Stimulated activated CD8-positive, alpha-beta memory T cell treated with anti-CD3 and anti-CD28 coated beads, Interleukin-7, amount 100 ng/mL, for 48 hours (primary cell): ENCODE measurements at places on chromosomes 12 and 14.

- no peak for DNase-seq
Measured at GRCh38 chr14:24416932-24417619, 12.4 kb downstream of the CBLN3 start.

- DNase-seq: no peak
Measured at GRCh38 chr12:47822401-47822800, 2.7 kb upstream of the HDAC7 start.

DNA sequence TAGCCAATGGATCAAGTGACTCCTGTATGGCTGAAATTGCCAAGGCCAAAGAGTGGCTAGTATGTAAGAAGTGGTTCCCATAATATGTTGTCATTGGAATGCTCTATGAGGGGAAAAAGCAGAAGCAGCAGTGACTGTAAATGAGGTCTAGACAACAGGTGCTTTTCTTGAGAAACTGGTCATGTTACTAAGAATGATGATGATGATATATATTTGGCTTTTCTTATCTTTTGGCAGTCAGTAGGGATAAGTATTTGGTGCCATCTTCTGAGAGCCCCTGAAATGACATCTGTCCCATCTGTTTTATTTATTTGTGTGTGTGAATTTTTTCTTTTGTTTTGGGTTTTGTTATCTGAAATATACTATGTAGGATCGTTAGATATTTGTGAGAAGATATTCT is 141.7 kb downstream of the SYT1 start:
- DNase-seq: no peak

DNA sequence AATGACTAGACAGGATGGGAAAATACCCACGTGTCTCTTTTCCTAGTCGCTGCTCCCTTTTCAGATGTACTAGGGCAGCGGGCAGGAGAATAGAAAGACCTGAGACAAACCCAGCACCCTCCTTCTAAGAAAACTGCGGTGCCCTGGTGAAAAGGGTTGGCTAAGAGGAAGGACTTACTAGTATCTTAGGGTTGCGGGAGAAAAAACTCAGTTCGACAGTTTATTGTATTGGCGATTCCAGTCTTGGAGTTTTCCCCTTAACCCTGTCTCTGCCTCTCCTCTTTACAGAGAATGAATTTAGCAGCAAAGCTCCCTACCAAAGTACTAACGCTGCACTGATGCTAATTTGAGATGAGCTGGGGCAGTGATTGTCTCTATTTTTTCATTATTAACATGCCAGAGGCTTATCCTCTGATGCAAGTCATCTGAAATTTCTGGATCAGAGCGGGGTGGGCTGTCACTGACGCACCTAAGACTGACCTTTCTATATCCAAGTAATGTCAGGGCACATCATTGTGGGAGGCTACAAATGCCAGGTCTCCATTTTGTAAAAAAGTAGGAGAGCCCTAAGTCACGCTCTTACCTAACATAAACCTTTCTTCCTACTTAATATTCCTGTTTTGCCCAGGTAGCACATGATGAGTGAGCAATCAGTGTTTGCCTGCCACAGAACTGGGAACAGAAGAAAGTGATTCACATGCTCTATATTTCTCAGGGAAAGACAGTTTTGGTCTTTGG is 916 bp upstream of the PAWR start:
- no peak for DNase-seq

DNA sequence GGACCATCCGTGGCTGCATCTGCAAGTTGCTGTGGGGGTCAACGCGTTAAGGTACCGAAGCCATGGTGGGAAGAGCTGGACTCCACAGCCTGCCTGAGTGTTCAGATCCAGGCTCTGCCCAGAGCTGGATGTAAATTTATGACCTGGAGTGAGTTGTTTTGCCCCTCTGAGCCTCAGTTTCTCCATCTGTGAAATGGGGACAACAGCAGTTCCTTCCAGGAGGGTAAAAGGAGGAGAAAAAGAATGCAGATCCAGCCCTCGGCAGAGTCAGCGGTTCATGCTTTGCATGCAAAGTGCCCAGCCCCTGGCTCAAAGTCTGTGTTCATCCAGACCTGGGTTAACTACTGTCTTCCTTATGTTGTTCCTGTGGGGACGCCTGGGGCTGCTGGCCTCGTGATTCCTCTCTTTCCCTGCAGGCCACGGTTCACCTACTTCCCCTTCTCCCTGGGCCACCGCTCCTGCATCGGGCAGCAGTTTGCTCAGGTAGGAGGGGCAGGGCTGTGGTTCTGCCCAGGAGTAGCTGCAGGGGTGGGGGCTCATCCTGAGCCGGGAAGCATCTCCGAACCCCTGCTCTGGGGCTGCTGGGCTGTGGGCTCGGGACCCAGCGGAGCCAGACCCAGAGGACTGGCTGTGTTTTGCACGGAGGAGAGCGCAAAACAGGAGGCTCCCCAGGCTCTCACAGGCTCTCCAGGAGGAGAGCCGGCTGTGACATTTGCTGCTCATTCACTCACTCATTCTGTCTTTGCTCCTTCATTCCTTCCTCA is 41.9 kb downstream of the CYP46A1 start:
- no peak for DNase-seq

- DNase-seq: no peak
Measured at GRCh38 chr14:81384900-81385299, 15.2 kb downstream of the STON2 start.

- DNase-seq: no peak
Measured at GRCh38 chr14:89740241-89740640, 214.3 kb downstream of the EFCAB11 start.

DNA sequence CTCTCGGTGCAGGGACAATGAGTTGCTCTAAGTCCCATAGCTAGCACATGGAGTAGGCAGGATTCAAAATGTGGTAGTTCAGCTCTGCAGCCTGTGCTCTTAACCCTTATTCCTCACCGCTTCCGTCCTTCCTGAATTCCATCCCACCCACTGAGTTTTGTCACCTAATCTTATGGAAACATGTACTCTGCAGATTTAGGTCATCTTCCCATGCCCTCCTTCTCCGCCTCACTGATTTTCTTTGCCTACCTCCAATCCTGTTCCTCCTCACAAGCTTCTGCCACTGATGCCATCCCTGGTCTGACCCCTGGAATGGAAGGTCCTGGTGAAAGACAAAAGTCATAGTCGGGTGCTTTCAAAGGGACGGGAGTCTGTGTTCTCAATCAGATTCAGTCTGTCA is 46.5 kb upstream of the ABCC9 start:
- DNase-seq: no peak

DNA sequence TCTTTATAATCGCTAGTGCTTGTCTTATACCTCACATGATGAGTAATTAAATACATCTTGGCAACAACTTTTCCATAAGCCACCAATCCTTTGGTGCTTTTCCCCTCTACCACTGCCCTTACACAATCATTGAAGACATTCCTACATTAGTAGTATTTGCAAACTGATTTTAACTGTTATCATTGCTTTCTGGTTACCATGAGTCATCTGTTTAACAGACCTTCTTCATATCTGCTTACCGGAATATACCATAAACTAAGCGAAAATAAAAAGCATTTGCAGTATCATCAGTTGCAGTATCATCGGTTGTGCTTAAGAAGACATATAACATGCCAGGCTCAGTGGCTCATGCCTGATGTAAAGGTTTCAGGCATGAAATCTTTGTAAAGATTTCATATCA is 54.8 kb upstream of the PLEKHA5 start:
- no peak for DNase-seq

- peak; percentile 5 for DNase-seq
Measured at GRCh38 chr12:107884769-107885694, 110.5 kb downstream of the ASCL4 start.

DNA sequence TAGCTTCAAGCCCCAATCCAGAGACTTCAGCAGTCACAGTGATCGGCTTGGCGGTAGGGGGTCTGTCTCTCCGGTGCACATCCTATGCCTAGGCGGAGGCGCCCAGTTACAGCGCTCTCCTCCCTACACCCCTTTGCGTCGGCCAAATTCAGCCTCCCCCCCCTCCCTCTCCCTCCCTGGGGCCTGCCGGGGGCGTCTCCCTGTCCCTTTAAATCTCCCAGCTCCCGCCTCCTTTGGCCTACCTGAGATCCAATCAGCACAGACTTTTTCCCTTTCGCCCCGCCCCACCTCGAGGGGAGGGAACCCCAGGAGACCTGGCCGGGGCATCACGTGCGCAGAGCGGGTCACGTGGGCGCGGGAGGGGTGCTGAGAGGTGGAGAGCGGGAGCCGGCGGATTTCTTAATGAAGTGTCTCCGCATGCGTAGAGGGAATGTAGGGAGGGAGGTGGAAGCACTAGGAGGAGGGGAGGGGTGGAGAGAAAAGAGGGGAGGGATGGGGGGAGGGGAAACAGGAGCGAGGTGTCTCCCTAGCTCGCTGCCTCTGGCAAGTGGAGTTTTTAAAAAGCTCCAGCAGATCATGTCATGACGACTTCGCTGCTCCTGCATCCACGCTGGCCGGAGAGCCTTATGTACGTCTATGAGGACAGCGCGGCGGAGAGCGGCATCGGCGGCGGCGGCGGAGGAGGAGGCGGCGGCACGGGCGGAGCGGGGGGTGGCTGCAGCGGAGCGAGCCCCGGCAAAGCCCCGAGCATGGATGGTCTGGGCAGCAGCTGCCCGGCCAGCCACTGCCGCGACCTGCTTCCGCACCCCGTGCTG is at the start of gene HOXC13:
TSS of gene HOXC13 (plus strand) at position 506 of the 815 bp plus-strand sequence. CDS start at position 582, 76 bp downstream.
- peak; percentile 45 for DNase-seq

- peak; percentile 29 for DNase-seq
Measured at GRCh38 chr12:20492251-20492760, 124.0 kb downstream of the PDE3A start.

DNA sequence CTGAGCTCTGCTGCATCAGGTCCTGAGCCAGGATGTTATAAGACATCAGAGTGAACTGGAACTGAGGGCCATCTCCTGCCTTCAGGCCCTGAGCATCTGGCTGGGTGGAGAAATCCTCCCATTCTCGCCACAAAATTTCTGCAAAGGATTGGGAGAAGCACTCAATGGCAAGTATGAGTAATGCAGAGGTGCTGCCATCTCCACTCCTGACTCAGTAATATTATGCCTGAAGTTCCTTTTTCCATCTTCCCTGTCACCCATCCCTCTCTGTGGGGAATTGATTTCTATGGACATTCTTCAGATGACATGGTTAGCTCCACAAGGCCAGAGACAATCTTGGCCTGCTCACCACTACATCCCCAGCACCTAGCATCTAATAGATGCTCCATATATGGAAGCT is 4.7 kb downstream of the ANGEL1 start:
- no peak for DNase-seq

DNA sequence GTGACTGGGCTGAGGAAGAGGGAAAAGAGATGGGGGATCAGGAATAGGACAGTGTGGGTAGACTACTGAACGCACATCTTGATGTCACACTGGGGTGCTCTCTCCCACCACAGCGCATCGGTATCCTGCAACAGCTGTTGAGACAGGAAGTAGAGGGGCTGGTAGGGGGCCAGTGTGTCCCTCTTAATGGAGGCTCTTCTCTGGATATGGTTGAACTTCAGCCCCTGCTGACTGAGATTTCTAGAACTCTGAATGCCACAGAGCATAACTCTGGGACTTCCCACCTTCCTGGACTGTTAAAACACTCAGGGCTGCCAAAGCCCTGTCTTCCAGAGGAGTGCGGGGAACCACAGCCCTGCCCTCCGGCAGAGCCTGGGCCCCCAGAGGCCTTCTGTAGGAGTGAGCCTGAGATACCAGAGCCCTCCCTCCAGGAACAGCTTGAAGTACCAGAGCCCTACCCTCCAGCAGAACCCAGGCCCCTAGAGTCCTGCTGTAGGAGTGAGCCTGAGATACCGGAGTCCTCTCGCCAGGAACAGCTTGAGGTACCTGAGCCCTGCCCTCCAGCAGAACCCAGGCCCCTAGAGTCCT is 6.9 kb downstream of the C1QL4 start:
- DNase-seq: no peak

DNA sequence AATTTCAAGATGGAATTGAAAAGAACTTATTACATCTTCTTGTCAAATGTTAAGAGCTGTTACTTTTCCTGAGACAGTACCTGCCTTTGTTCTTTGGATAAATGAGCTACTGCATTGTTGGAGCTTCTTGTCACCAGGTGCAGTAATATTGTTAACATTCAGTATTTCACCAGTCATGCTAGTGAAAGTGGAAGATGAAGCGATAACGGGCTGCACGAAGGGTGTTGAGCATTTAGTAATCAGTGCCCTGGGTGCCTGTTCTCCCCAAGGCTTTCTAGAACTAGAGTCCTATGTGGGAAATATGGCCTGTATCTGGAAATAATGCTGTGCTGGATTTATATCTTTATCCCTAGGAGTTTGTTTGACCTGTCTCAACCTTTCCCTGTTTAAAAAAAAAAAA is 83.2 kb downstream of the PPP2R5C start:
- DNase-seq: no peak

DNA sequence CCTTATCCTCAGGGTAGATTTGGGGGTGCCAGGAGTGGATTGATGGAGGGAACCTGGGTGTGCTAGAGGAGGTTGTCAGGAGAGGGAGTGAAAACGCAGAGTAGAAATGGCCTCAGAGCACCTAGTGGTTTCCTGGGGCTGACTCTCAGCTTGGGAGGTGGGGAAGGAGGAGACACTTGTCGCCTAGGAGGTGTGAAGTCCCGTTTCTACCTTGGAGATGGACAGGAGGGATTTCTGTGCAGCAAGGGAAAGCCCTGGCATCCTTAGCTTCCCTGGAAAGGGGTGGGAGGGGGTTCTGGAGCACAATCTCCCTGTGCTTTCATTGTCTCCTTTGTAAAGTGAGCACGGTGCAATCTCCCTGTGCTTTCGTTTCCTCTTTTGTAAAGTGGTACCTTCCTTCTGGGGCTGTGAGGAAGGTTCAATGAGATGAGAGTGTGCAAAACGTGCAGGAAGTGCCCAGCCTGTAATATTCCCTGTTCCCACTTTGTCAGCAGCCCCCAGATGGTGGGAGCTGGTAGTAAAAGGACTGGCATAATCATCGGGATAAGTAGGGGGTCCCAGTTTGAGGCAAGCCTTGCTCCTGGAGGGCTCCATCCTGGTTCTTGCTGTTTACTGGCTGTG is 1.6 kb downstream of the OAS3 start:
- DNase-seq: no peak

DNA sequence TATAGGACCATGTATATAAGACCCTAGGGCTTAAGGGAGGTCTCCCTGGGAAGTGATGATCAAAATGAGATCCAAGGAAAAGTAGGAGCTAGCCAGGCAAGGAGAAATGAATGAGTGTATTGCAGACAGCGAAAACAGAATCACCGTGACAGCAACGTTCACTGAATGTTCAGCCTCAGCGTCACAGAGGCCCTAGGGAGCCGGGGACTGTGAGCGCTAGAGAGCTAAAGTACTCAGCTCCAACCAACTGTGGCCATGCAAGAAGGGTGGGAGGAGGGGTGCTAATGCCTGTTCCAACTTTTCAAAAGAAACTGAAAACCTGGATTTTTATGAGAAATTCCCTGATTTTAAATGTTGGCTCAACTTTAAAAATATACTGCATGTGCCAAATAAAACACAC is 105.5 kb upstream of the CCND2 start:
- DNase-seq: no peak

- no peak for DNase-seq
Measured at GRCh38 chr12:57342207-57342691, 88.6 kb downstream of the R3HDM2 start.

- no peak for DNase-seq
Measured at GRCh38 chr12:51823875-51824565, 24.5 kb downstream of the FIGNL2 start.

DNA sequence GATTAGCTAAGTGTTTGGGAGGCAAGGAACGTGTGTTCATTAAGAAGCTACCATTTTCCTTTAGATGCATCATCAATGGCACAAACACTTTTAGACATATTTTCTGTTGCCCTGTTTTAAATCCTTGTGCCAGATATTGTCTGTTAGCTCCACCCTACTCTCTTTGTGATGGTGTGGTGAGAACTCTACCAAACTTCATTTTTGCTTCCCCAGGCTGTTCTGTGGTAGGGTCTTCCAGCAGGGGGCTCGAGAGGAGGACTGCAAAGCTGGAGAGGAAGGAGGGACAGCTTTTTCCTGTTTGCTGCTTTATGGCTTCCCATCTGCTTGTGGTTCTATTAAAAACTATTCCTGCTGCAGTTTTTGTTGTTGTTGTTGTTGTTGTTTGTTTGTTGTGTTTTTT is 23.8 kb upstream of the STRAP start:
- no peak for DNase-seq
